ENCODE measurements at places on chromosomes 6 and 20.

GRCh38 chr6:143595251-143596036, 82.3 kb upstream of the PHACTR2 start:
- DNase-seq = no peak

GRCh38 chr6:170152124-170152926, 138.6 kb downstream of the DLL1 start:
- DNase-seq = no peak

- peak; percentile 50 for DNase-seq
Observed at GRCh38 chr6:42339991-42340401, 111.7 kb downstream of the TRERF1 start.

DNA sequence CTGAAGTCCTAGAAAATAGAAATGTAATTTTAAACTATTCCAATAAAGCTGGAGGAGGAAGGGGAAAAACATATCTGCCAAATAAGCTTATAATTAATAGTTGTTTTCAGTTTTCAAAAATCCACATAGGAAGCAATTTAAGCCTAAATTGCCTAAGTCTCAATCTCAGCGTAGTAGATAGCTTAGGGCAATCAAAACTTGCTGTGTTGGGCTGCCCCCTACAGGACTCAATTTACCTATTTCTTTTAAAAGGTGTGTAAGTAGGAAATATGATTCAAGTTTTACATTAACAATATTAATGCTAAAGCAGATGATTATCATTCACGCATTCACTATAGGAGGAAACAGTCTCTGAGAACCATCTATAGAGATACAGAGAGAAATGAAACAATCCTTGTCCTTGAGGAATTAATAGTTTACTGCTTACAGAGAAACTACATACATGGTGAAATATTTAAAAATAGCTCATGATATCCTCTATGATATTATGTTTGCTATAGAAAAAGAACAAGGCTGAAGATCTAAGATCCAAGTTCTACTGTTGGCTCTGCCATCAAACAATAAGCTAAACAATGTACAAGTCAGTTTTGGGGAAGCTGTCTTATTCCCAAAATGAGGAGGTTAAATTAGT, 102.1 kb downstream of the ATG5 start:
- peak; percentile 57 for DNase-seq

DNA sequence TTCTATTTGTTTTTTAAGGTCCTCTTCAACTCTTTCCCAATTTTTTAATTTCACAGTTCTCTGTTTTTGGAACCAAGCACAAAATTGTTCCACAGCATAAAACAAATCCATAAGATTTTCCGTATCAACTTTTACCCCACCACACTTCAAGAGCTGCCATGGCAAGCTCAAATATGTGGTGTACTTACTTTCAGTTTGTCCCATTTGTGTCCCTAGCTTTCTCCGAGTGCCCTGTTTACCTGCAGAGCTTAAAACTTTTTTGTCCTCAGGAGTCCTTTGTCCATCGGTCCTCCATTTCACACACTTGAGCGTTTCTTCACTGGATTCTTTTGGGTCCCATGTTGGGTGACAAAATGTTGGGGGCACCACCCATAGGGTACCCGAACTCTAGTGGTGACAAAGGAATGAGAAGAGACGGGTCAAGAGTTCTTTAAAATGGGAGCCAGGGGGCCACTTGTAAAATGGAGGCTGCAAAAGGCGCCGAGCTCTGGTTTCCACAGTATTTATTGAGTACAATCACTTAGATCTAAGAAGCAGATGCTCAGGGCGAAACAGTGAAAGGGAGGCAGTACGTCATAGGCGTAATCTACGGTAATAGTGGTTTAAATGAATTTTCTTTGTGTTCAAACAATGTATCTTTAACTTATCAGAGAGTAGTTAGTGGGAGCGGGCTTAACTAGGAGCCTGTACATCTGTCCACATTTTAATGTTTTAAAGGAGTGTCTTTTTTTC, 39.8 kb upstream of the SERINC1 start:
- no peak for DNase-seq

DNA sequence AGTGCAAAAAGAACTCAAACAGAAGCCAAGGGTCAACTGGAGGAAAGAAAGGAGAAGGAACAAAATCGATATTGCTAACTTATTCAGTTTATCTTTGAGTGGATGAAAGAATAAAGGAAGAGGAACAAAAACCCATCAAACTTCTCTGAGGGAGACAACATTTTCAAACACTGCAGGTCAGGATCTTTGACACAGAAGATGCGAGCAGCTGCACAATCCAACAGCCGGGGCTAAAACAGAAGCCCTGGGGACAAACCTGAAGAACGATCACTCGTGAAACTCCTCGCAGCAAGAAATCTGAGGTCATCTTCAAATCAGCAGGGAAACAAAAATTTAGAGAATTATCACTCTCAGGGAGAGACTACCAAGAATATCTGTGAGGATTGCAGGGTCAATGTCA, 14.2 kb downstream of the SLC23A2 start:
- no peak for DNase-seq

DNA sequence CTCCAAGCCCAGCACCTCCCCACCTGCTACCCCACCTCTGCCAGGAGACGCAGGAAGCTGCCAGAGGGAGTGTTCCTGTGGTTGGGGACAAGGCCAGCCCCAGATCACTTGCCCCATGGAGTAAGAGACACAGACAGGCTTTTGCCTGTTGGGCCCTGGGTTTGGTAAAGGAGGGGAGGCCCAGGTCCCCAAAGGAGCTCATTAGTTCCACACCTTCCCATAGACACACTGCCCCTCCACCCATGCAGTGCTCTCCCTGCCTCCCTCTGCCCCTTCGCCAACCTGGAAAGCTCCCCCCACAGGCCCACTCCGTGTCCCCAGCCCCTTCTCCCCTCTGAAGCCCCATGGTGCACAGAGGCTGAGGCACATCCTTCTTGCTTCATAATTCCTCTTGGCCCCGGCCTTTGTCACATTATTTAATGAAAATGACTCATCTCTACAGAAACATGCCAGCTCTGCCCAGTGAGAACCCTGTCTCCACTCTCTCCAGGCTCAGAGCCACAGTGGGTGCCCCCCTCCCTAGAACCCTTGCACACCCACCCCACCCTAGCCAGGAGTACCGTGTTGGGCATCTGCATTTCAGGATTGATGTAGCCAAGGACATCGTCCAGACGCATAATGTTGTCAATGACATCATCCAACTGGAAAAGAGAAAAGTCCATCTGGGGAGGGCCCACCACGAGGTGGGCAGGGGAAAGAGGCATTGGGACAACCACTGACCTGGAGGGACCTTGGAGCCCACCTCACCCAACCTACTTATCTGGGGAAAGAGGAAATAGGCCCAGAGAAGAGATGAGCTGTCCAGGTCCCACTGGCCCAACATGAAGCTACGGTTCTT, 46.0 kb downstream of the TFEB start:
- no peak for DNase-seq

DNA sequence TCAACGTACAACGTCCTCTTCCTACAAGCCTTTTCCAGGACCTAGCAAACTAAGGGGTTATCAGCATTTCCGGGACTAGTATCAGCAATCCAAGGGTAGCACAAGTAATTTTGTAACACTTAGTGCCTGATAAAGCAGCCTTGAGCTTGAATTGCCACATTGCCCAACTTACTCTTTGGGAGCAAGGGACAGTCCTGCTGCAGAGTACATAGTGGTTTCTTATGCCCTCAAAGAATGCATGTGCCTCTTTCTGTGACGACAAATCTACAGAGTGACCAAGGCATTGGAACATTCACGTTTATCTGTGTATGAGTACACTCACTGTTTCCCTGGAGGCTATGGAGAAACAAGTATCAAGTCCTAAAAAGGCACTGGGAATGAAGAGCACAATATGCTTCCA, 3.2 kb upstream of the ID4 start:
- DNase-seq = no peak

- DNase-seq = no peak
Observed at GRCh38 chr6:34938268-34938667, 49.2 kb downstream of the ANKS1A start.

GRCh38 chr20:64219202-64219601, 36.3 kb upstream of the PCMTD2 start:
- peak; percentile 3 for DNase-seq

DNA sequence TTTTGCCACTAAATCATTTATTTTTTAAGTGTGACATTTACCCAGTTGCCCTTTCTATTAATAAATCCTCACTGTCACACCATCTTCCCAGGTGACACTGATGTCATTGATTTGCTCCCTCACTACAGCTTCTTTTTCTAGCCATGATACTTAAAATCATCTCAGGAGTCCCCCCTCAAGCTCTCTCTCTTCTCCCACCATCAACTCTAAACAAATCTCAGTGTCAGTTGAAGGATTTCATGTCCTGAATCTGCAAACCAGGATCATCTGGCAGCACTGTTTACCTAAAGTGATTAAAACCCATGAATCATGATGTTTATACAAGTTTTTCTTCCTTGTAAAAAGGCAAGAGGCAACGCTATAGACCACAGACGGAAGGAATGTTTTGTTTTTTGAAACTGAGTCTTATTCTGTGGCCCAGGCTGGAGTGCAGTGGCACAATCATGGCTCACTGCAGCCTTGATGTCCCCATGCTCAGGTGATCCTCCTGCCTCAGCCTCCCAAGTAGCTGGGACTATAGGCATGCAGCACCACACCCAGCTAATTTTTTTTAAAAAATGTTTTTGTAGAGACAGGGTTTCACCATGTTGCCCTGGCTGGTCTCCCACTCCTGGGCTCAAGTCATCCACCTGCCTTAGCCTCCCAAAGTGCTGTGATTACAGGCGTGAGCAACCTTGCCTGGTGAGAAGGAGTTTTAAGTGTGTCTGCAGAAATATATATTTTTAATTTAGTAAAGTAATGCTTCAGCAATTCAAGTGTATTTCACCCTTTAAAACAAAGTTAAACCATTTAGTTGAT, 30.1 kb upstream of the SH3BGRL2 start:
- no peak for DNase-seq

DNA sequence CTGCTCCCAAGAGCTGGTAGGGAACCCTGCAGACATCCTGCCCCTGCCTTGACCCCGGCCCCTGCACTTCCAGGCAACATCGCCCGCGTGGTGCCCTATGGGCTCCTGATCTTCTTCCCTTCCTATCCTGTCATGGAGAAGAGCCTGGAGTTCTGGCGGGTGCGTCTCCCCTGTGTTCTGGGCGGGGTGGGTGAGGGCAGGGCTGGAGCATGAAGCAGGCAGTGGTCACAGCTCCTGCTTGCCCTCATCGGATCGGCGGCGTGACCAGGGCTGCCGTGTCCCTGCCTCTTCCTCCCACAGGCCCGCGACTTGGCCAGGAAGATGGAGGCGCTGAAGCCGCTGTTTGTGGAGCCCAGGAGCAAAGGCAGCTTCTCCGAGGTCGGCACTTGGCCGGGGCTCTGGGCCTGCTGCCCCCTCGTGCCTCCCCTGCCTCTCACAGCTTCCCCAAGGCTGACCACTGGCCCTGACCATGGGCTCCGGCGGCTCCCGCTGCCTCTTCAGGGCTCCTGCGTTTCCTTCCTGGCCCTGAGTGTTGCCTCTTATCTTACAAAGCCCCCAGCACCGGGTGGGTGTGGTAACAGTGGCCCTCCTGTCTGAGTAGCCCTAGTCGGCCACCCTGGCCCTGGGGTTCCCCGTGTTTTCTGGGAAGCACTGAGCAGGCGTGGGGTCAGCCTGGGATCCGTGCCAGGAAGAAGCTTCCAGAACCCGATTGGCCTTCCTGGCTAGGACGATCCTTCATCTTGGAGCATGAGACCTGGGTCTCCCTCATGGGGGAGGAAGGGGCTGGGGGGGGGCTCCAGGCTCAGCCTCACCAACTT, 8.0 kb upstream of the TNFRSF6B start:
- DNase-seq = no peak

GRCh38 chr20:21901470-21902275, 196.2 kb downstream of the PAX1 start:
- DNase-seq = no peak

DNA sequence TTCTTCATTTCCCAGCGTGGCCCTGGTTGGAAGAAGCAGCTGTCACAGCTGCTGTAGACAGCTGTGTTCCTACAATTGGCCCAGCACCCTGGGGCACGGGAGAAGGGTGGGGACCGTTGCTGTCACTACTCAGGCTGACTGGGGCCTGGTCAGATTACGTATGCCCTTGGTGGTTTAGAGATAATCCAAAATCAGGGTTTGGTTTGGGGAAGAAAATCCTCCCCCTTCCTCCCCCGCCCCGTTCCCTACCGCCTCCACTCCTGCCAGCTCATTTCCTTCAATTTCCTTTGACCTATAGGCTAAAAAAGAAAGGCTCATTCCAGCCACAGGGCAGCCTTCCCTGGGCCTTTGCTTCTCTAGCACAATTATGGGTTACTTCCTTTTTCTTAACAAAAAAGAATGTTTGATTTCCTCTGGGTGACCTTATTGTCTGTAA, 292.7 kb downstream of the ESR1 start:
- no peak for DNase-seq

- DNase-seq = no peak
Observed at GRCh38 chr6:42217157-42217518, 523 bp downstream of the MRPS10 start.

DNA sequence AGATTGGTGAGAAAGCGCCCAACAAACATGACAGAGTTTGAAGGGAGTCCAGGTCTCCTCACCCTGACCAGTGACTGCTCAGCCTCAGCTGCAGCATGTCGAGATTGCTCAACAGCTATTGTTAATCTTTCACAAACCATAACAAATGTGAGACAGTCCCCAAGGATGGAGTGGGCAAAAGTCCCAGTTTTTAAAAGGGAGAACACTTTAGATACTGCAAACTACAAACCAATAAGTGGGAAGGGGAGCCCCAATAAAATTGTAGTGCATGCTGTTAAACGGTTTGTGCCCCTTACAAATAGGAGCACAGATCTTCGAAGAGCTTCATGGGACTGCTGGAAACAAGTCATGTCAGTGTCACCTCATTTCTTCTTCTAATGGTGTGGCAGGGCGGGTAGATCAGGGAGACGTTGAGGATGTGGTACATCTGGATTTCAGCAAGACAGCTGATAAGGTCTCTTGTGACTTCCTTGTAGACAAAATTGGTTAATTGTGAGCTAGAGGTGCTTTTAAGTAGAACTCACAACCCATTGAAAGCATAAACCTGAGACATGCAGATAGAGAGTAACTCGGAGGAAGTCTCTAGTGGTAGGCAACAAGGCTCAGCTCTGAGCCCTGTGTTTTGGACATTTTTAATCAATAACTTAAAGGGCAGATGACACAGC, 134.0 kb upstream of the ARMC2 start:
- DNase-seq = no peak

DNA sequence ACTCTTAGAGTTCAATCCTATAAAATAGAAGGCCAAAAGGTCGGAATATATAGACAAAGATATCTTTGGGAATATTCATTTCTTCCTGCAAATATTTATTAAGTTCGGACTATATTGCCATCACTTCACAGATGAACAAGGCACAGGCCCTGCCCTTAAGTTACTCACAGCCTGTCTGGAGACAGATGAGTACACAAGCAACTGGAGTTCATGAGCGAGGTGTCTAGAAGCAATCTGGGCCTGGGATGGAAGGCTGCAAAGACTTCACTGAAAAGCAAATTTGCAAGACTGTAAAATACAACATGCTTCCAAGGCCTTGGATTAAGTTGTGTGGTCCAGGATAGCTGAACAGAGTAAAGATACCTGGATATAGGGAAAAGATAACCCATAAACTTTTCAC, 56.7 kb upstream of the CEP85L start:
- no peak for DNase-seq

Measured in stimulated activated naive CD4-positive, alpha-beta T cell treated with Interleukin-2 at 50 U/mL for 16 hours (primary cell).